A549 treated with Hydrocortisone at 1 μM for 4 hours (cell line): ENCODE measurements at places on chromosomes 12 and 14. TPM values are rescaled to one million over a fixed set of nuclear protein-coding genes. Genes with fewer than 3 reads are reported as not detected.

RD3L gene
- not detected in 5 replicates for total RNA-seq

LTB4R gene
- total RNA-seq, result 3.8 to 5.9 TPM (median 5.5 TPM) in 5 replicates

E2F7 gene
- total RNA-seq, result 5.6 to 8.6 TPM (median 7.7 TPM) in 5 replicates

ZC2HC1C gene
- total RNA-seq, result 4.5 to 5.6 TPM (median 4.7 TPM) in 5 replicates

JDP2 gene
- 26.3 to 39.7 TPM (median 36.0 TPM) in 5 replicates for total RNA-seq

CCDC38 gene
- 0.07 to 0.30 TPM (median 0.14 TPM) in 5 replicates for total RNA-seq

DAO gene
- total RNA-seq, result not detected in 5 replicates

CLEC4D gene
- not detected in 5 replicates for total RNA-seq

CAPZA3 gene
- not detected in 5 replicates for total RNA-seq

GALNT8 gene
- total RNA-seq, result not detected in 5 replicates

ACRBP gene
- 0.18 to 0.56 TPM (median 0.33 TPM) in 3 of 5 replicates, not detected in the others for total RNA-seq

GLI1 gene
- total RNA-seq, result 4.5 to 6.2 TPM (median 5.6 TPM) in 5 replicates

AQP6 gene
- 0.13 TPM in 1 of 5 replicates, not detected in the others for total RNA-seq

PELI2 gene
- 0.73 to 1.3 TPM (median 1.2 TPM) in 5 replicates for total RNA-seq

CLEC4C gene
- total RNA-seq, result not detected in 5 replicates

CEP83 gene
- 5.7 to 10.5 TPM (median 7.5 TPM) in 5 replicates for total RNA-seq
